ENCODE measurements at places on chromosomes 11 and 22.

- DNase-seq = no peak
Measured at GRCh38 chr22:20199906-20200305, 49.1 kb upstream of the CCDC188 start.

- no peak for DNase-seq
Measured at GRCh38 chr11:3128356-3129180, 36.5 kb downstream of the OSBPL5 start.

- no peak for DNase-seq
Measured at GRCh38 chr22:48410536-48410935, 1417.1 kb downstream of the BRD1 start.

DNA sequence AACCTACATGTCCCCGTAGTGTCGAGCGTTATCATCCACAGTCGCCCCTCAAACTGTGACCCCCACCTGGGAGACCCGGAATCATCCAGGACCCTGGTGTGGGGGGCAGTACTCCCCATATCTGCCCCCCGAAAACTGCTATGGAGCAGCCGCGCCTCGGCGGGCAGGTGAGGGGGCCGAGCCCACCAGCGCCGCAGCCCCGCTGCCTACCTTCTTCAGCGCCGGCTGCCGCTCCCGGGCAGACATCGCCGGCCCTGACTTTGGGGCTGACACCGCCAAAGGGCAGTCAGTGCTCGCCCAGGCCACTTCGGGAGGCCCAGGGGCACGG lies 825 bp downstream of the ARHGAP20 start:
- no peak for DNase-seq

DNA sequence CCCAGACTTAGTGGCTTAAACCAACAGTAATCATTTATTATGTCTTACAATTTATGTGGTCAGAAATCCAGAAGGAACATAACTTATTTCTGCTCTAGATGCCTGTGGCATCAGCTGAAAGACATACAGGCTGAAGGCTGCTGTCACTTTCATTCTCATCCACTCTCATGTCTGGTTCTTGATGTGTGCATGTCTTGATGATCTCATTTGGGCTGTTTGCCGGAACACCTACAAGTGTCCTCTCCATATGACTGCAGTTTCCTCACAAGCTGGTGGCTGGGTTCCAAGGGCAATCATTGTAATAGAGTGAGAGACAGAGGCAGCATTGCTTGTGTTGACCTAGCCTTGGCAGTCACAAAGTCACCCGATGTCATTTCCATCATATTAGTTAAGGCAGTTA lies 1375.9 kb upstream of the RAG2 start:
- no peak for DNase-seq

- peak; percentile 16 for DNase-seq
Measured at GRCh38 chr22:37425800-37426705, 1.2 kb downstream of the ELFN2 start.

GRCh38 chr11:133987171-133987570 lies 30.4 kb upstream of the IGSF9B start:
- no peak for DNase-seq

DNA sequence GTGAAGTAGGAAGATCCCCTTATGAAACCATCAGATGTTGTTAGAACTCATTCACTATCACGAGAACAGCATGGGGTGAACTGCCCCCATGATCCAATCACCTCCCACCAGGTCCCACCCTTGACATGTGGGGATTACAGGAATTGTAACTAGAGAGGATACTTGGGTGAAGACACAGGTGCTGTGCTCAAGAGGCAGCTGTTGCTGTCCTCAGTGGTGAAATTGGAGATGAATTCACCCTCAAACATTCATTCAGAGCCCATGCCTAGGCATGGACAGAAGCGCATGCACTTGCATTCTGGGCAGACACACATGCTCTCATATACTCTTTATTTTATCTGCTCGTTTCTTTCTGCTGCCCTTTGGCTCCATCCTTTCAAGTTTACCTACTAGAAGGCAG lies 385.0 kb downstream of the INSC start:
- no peak for DNase-seq

DNA sequence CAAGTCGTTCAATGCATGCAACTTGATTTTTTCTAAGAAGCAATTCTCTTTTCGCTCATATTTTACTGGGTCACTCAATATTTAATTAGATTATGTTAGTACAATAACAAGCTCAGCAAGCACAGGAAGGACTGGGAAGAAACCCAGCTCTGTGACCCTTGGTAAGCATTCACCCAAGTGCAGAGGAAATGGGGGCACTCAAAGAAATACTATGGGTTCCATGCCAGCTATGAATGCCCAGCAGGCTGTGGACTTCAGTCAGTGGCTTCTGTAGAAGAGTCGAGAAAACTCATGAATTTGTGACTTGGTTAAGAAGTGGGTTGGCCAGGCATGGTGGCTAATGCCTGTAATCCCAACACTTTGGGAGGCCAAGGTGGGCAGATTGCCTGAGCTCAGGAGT lies 123.6 kb downstream of the GALNT18 start:
- no peak for DNase-seq

GRCh38 chr22:27850000-27850521 lies 48.5 kb upstream of the MN1 start:
- no peak for DNase-seq

GRCh38 chr11:58926695-58927094 lies 12.6 kb upstream of the GLYATL1 start:
- DNase-seq = no peak

GRCh38 chr11:34641456-34641855 lies 20.6 kb downstream of the EHF start:
- DNase-seq = no peak

- DNase-seq = no peak
Measured at GRCh38 chr22:39254789-39255298, 10.1 kb upstream of the PDGFB start.

DNA sequence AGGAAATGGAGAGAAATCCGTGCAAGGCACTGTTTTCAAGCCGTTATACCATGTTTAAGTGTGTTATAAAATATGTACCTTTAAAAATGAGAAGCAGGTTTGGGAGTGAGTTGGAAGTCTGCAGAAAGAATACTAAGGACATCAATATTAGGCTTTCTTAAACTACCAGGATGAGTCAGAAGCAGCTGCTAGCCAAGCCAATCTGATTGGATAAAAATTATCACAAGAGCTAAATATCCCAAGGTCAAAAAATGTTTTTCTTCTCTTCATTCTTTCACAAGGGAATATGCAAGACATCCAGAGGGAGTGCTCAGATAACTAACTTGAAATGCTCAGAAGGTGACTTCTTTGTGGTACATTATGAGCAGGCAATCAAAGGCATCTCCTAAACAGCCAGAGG lies 19.3 kb upstream of the CKAP5 start:
- DNase-seq = no peak

DNA sequence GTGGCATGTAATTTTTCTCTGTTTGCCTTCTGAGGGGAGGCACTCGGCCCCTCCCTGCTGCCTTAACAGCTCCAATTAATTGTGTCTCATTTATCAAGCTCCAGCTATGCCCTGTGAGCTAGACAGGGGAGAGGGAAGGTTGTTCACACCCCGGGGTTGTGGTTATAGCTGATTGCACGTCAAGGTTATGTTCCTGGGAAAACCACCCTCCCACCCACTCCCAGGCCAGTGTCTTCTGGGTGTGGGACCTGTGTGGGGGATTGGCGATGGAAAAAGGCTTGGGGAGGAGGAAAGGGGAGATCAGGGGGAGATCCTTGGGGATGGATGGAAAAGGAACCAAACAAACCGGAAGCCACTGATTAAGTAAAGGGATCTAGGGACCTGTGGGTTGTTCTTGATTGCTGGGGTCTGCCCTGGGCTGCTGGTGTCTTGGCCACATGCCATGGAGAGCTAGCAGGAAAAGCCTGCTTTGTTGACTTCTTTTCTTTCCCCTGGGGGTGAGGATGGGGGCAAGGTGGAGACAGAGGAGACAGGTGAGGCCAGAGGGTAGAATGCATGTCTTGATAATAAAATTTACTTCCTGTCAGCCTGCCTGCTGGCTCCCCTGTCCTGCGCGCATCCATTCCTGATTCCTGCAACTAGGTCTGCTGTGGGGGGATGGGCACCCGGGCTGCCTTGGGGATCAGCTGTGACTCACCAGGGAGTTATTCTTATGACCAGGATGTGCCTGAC lies 13.5 kb upstream of the SORL1-AS1 start:
- no peak for DNase-seq

GRCh38 chr11:67700548-67701262 lies 26.3 kb upstream of the ALDH3B2 start:
- DNase-seq = no peak

- no peak for DNase-seq
Measured at GRCh38 chr11:16133867-16134266, 222.5 kb downstream of the SOX6 start.

DNA sequence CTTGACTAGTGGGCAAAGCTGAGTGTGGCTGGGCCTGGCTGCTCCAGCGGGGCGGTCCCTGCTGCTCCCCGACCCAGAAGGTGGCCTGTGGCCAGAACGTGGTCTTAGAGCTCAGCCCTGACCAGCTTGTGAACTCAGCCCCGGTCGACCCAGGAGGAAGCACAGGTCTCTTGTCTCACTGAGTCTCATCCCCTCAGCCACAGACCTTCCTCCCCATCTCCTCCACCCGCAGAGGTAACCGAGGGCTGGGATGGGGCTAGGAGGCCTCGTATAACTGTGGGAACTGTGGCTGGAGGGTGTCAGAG lies 546.2 kb upstream of the B3GAT1 start:
- DNase-seq = no peak

DNA sequence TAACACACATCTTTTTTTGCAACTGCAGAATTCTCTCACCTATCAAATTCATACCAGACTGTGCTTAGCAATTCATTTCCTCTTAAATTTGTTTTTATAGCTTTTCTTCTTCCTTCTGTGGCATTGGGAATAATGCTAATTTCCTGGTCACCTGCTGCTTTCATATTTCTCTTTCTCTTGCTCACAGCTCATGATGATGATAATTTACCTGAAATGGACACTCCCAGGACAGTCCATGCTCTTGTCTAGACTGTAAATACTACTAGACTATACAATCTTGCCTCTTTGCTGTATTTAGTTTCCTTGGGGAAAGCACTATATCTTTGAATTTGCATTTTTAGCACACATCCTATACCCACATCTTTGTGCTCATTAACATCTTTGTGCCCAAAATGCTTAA lies 15.5 kb downstream of the CASP5 start:
- no peak for DNase-seq

GRCh38 chr11:10641912-10642697 lies 51.5 kb downstream of the IRAG1 start:
- no peak for DNase-seq

GRCh38 chr11:69141742-69142141 lies 14.0 kb upstream of the SMIM38 start:
- DNase-seq = peak; percentile 36

- no peak for DNase-seq
Measured at GRCh38 chr11:65866509-65867283, 5.9 kb downstream of the EFEMP2 start.

DNA sequence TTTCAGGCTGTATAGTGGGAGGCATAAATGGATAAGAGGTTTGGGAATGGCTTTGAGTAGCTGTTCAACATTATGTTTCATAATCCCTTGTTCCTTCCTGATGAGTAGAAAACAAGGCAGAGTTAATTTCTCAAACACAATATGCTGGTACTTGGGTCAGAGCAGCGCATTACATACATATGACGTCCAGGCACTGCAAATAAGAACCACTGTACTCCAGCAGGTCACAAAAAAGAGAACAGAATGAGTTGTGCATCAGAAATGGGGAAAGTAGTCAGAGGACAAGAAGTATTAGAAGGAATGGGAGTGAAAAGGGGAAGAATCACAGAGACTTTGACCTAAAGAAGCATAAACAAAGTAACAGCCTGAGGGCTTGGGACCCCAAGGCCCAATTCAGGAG lies 44.0 kb upstream of the RDX start:
- no peak for DNase-seq

- DNase-seq = no peak
Measured at GRCh38 chr11:68506908-68507307, 46.4 kb downstream of the PPP6R3 start.

DNA sequence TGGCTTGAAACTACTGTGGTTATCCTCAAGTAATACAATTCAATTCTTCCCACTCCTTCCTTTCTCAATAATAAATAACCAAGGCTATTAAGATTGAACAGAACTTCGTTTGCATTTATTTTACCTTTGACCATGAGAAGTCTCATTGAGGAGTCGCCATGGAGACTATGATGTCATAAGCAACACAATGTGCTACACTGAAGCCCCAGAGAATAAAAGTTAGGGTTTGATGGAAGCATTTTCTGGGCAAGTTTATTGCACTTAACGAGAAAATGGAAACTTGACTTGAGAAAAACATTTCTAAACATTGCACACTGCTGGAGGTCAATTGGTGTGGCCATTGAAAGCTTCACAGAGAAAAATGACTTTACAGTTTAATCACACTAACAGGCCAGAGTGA lies 121.5 kb downstream of the FAM76B start:
- DNase-seq = no peak

- DNase-seq = no peak
Measured at GRCh38 chr22:44571566-44572413, 73.8 kb upstream of the RTL6 start.

DNA sequence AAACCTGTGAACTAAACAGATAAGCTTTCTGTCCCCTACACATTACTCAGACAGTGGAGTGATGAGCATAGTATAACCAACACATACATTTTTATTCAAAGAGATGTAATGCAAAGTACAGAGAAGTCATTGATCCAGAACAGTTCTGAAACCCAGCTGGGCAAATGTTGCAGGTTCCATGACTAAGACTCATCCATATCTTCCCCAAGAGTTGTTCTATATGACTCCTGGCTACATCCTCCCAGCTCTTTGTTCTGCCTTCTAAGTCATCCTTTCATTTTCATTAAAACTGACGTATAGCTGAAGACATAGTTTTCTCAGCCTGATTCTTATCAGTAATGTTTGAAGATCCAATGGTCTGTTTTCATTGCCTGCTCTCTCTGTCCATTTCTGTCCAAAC lies 47.3 kb downstream of the PLAAT5 start:
- no peak for DNase-seq

DNA sequence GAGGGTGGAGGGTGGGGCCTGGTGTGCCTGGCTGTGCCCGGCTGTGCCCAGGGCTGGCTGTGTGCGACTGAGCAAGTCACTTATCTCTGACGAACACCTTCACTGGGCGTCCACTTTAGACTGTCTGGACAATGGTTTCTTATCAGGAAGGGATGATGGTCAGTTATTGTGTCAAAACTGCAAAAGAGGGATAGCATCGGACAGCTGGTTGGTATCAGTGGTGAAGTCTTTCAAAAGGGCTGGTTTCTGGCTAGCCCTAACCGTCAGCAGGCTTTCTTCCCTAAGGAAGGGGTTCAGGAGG lies 4.1 kb upstream of the MGAT3 start:
- no peak for DNase-seq

Data from HL-60 (cell line).